ENCODE measurements at places on chromosomes 1 and 21.
A peak's percentile ranks its signal among the peaks of the same experiment; 100 is the strongest.

DNA sequence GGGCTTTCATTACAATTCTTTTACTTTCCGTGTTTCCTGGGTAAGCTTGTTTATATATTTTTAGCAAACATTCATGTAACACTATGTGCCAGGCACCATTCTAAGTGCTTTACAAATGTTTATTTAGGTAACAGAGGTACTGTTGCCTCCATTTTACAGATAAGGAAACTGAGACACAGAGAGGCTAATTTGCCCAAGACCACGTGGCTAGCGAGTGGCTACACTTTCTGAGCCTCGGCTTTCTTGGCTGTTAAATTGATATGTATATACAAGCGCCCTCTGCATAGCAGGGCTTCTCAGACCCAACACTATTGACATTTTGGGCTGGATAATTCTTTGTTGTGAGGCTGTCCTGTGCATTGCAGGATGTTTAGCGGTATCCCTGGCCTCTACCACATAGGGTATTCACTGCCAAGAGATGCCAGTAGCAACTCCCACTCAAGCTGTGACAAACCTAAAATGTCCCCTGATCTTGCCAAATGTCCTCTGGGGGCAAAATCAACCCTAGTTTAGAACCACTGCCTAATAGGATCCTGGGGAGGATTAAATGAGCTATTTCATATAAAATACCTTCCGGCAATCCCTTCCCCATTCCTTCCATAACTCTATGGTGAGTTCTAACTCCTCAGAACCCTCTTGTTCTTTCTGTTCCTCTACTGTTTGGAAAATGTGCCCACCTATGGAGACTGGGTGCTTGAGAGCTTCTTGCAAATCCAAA is 17.2 kb upstream of the ID3 start:
- DNase-seq: no peak

GRCh38 chr1:205214756-205215155 is 3.3 kb upstream of the DSTYK start:
- DNase-seq: no peak

GRCh38 chr1:111556325-111557037 is 53.0 kb upstream of the ADORA3 start:
- DNase-seq: no peak

DNA sequence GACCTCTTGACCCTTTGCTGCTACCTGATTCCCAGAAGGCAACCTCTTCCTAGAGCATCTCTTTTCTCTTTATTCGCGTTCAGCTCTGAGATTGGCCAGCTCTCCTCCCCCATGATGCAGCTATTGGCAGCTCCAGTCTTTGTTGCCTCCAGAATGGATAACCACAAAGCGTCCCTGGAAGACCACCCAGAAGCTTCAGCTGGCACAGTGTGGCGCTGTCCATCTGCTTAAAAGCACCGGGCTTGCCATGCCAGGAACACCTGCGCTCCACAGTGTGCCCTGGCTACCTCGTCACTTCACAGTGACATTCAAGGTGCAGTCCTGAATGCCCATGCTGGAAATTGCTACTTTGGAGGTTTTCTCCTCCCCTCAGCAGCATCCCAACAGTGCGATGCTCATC is 353.9 kb downstream of the LMO4 start:
- no peak for DNase-seq

GRCh38 chr1:28313702-28314546 is 14.9 kb upstream of the MED18 start:
- DNase-seq: peak; percentile 18

DNA sequence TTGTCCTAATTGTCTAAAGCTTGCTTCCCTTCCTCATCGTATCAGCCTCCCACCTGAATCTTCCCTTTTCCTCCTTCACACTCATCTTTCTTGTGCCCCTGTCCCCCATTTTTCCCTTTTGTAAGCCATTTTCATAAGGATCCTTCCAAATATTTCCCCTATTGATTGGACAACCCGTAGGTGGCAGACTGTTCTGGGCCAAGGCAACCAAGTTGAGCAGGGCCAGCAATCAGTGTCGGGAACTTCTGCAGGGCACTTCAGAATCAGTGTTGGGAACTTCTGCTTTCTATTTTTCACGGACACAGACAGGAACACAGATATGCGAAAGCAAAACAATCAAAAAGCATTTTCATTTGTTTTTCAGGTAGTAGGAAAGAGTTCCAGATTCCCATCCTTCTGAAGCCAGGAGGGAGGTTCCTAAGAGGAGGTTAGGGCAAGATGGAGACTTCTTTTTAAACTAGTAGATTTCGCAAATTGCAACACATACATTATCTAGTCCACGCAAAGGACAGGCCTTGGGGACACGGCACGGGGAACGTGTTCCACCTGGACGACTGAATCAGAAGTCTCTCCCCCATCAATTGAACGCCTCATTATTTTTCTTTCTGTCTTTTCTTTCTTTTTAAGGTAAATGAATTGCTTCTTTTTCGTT is 691 bp upstream of the MPZL1 start:
- DNase-seq: no peak

DNA sequence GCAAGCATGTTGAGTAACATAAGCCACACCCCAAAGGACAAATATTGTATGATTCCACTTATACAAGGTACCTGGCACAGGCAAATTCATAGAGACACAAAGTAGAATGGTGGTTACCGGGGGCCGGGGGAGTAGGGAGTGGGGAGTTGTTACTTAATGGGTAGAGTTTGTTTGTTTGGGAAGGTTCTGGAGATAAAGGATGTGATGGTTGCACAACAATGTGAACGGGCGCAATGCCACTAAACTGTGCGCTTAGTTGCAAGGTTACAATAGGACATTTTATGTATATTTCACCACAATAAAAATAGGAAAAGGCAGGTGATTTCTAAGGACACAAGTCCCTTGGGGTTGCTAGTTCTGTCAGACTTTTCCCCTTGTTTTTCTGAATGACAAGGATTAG is 516.6 kb downstream of the KIF26B start:
- no peak for DNase-seq

DNA sequence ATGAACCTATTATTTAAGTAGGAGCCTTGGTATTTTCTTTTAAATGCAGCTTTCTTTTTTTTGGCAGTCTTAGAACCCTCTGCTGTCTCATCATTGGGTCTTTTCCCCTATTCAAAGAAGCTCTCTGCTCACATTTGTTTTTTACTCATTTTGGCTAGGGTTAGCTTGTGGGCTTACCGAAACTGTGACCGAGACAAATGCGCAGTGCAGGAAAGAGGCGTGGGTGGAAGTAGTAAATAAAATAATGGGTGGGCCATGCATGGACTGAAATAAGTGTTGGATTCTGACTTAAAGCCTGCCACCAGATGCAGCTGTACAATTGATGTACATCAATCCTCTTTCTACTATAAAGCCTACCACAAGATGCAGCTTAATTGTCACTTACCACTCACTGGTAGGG is 14.7 kb downstream of the XPR1 start:
- DNase-seq: no peak

- peak; percentile 80 for DNase-seq
Measured at GRCh38 chr1:9413071-9413876, 120.6 kb downstream of the SPSB1 start.
